ENCODE measurements at places on chromosomes 11 and 22. TPM values are rescaled to one million over a fixed set of nuclear protein-coding genes. Genes with fewer than 3 reads are reported as not detected.

GRCh38 chr11:103396237-103396636 lies 287.0 kb downstream of the DYNC2H1 start:
- no peak overlapping the region for H3K4me3 ChIP-seq
- no peak for DNase-seq
- no peaks in the 10 kb centered on the region for H3K27me3 ChIP-seq
- no peaks in the 10 kb centered on the region for H3K4me1 ChIP-seq
- no peak overlapping the region for H3K27ac ChIP-seq

Gene KRTAP5-2
- polyA plus RNA-seq = not detected

DNA sequence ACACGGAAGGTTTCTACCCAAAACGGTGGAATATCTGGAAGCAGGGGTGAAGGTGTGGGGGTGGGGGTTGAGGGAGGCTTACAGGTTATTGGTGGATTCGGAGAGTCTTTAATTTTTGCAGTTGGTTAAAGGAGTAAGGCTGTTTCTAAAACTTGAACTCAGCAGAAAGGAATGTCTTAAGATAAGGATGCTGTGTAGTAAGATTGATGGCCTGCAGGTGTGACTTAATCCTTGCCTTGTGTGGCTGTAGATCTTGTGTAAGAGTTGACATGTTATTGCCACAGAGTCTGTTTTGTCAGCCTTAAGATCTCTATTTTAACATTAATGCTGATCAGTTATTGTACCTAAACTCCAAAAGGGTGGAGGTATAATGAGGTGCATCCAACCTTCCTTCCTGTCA lies 16.4 kb upstream of the OR6M1 start:
- no peak overlapping the region for H3K27ac ChIP-seq
- H3K27me3 ChIP-seq = no peaks in the 10 kb centered on the region
- H3K4me1 ChIP-seq = no peaks in the 10 kb centered on the region

- no peaks in the 10 kb centered on the region for H3K36me3 ChIP-seq
- H3K4me1 ChIP-seq = no peaks in the 10 kb centered on the region
- H3K27me3 ChIP-seq = no peaks in the 10 kb centered on the region
- no peak overlapping the region for H3K4me3 ChIP-seq
- DNase-seq = no peak
Measured at GRCh38 chr11:12547953-12548650, 126.1 kb upstream of the TEAD1 start.

Gene KRTAP5-7
- not detected for polyA plus RNA-seq

GRCh38 chr11:82896183-82896582 lies 4.0 kb downstream of the PRCP start:
- H3K4me1 ChIP-seq = peaks cover 9% of the 10 kb centered on the region
- H3K4me3 ChIP-seq = no peak overlapping the region
- peak overlapping the region; percentile 61 for H3K27ac ChIP-seq

Measured in left lung (tissue), 14 donors.